SJSA1 (cell line): ENCODE measurements at places on chromosomes 5 and 9. TPM values are rescaled to one million over a fixed set of nuclear protein-coding genes. Genes with fewer than 3 reads are reported as not detected.

DNA sequence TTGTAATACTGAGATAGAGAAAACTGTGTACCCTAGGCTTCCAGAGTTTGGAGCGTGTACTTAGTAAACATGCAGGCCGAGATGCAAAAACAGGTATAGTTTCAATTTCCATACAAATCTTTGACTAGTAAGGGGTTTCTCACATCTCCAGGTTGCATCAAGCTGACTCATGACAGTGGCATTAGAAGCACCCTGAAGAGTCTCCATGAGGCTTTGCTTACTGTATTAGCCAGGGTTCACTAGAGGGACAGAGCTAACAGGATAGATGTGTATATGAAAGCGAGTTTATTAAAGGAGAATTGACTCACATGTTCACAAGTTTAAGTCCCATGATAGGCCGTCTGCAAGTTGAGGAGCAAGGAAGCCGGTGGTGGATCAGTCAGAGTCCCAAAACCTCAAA is 275.3 kb upstream of the CDH6 start:
- no peak for DNase-seq

DNA sequence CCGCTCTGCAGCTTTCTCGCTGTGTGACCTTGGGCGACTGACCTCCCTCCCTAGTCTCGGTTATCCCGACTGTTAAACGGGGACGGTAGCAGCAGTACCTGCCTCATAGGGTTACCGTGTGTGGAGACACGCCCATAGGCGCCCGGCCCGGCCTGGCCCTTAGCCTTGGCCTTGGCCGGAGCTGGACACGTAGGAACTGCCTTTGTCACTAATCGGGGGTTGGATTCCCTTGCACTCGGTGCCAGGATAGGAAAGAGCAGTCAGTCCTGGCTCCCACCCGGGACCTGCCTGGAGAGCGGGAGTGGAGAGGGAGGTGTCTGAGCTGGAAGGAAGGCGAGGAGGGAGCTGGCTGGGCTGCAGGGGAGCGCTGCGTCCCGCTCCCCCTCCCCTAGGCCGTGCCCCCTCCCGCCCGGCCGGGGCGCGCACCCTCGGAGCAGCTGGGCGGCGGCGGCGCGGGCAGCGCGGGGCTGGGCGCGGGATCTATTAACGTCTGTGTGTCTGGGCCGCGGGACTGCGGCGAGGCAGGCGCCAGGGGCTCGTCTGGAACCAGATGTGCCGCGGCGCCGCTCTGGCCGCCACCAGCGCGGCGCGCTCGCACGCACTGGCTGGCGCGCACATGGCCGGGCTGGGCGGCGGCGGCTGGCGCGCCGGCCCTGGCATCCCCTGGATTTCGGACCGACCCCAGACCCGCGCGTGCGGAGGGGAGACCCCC is 31.7 kb downstream of the PRRX2 start:
- DNase-seq, result peak; percentile 92

GRCh38 chr9:136019041-136019680 is 58.0 kb upstream of the UBAC1 start:
- no peak for DNase-seq

GRCh38 chr5:78360924-78361630 is 660 bp downstream of the SCAMP1 start:
- DNase-seq, result peak; percentile 46

Gene KCNMB1
- 0.44 and 1.00 TPM in 2 replicates for total RNA-seq

DNA sequence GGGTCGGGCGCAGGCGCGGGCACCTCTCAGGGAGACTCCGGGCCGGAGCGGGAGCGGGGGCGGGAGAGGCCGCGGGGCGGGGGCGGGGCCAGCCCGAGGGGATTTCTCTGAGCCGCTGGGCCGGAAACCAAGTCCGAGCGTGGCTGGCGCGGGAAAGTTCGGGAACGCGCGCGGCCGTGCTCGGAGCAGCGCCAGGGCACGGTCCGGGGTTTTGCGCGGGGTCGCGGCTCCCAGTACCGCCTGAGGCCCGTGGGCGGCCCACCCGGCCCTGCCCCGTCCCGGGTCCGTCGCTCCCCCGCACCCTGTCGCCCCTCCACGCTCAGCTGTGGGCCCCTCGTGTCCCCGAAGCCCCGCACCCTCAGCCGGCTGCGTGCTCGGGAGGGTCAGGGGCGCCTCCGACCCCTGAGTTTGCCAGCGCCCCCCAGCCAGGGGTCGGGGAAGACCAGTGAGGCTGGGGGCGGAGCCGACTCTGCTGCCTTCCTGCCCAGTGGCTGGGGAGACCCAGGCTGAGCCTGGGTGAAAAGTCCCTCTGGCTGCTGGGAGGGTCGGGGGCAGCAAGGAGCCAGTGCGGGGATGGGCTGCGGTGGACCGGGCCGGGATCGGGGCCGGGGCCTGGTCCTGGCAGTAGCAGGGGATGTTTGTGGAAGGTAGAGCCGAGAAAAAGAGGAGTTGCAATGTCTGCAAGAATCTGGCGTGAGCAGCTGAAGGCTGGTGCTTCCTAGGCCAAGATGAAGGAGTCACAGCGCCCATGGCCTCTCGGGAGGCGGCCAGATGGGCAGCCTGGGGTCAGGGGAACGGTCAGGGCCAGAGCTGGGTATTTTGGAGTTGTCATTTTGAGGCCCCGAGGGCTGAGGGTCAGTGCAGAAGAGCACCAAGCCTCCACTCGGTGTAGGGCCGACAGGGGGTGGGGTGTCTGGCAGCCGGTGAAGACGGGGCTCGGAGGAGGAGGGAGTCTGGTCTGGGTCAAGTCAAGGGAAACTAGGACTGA is 588 bp downstream of the TRAF2 start:
- DNase-seq, result no peak

DNA sequence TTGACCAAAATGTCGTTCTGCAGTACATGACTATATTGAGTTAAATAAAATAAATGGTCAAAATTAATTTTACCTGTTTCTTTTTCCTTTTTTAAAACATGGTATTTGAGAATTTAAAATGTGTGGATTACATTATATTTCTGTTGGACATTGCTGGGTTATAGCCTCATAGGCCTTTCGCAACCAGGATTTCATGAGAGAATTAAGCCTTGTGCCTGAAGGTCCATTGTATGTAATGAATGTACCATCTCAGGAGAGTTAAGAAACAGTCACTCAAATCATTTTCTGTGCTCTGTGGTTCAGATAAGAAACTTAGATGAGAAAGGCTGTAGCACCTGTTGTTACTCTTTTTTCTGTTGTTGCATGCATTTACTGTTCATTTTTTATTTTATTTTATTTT is 103.5 kb downstream of the ANGPTL2 start:
- no peak for DNase-seq

Gene HAVCR2
- 0.05 TPM in 1 of 2 replicates, not detected in the other for total RNA-seq
